ENCODE measurements at places on chromosomes 12 and 14.

DNA sequence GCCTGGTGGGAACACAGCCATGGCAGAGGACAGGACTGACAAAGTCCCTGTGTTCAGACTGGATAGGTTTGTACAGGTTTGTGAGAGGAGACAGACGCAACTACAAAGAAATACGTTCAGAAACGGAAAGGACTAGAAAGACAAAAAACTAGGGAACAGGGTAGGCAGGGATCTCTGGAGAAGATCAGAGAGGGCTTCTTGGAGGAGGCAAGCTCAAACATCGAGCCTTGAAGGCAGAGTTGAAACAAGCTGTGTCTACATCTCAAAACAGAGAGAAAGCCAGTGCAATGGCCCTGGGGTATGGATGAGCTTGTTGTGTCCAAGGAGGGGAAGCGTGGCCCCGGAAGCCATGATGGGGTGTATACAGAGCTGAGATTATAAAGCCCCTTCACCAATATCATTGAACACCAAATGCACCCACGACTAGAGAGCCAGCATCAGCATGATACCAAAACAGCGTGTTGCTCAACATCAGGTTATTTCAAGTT is 89.6 kb upstream of the NCOR2 start:
- no peak for DNase-seq

DNA sequence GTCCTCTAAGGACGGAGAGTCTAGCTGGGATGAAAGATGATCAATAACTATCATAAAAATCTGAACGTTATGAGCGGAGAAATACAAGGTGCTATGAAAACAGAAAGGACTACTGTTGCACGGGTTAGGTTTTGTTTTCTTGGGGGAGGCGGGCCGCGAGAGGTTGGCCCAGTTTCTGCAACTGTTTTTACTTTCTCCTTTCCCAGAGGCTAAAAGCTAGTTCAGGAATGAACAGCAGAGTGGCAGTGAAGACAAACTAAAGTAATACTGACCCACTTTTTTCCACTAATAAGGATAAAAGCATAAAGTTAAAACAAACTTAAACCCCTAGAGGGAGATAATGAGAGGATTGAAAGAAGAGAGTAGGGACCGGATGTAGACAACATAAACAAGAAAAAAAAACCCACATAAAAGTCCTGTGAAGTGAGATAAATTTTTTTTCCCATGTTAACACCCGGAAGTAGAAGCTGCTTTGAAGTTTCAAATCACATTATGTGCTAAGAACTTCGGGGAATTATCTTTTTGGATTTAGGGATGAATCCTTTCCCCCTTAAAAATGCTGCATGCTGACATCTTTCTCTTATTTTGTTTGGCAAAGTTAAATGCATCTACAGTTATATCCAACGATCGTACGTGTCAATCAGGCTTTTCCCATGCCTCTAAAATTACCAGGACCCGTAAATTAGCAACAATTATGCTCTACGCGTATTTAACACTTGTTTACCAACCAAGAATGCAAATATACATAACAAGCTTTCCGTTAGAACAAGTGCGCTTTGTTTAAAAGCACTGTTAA is 1.0 kb upstream of the CDK17 start:
- peak; percentile 76 for DNase-seq

DNA sequence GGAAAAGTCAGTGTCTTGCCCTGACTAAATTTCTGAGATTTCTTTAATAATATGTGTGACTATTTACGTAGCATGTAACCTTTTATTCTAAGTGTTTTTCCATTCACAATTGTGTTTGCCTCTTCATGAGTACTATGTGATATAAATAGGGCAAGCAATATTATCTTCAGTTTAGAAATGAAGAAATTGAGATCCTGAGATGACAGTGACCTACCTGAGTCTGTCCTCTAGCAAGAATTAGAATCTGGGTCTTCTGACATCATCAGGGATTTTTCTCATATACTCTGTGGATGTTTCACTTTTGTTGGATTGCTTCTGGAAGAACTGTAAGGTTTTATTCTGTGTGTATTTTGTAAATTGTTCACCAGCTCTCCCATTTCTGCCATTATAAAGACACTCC is 35.0 kb downstream of the TMTC2 start:
- peak; percentile 49 for DNase-seq

GRCh38 chr12:113860059-113860820 is 105.9 kb downstream of the RBM19 start:
- no peak for DNase-seq

GRCh38 chr12:61750604-61751003 is 509.6 kb upstream of the USP15 start:
- DNase-seq: no peak

- no peak for DNase-seq
Measured at GRCh38 chr12:13210236-13211190, 14.0 kb downstream of the EMP1 start.

GRCh38 chr12:42865282-42865681 is 275.7 kb upstream of the PRICKLE1 start:
- DNase-seq: no peak
